ENCODE measurements at places on chromosomes 12 and 14. TPM values are rescaled to one million over a fixed set of nuclear protein-coding genes. Genes with fewer than 3 reads are reported as not detected.

Gene PLEKHG7
- not detected for total RNA-seq

Gene LRTM2
- total RNA-seq, result not detected

Gene TAS2R42
- total RNA-seq, result not detected

Gene VPS33A
- total RNA-seq, result 30.0 TPM

Gene CCDC177
- total RNA-seq, result not detected

Gene LBHD2
- total RNA-seq, result not detected

All from T-helper 2 cell treated with Interferon-gamma antibody and Interleukin-4, amounts not matched to agents 100 ng/mL and 5 ng/mL, for 36 hours (primary cell).